ENCODE measurements at places on chromosomes 2 and 18.

GRCh38 chr2:181660181-181660580 lies 3.3 kb upstream of the CERKL start:
- DNase-seq, result peak; percentile 4

- DNase-seq, result no peak
Observed at GRCh38 chr2:211347328-211347727, 790.9 kb downstream of the CPS1 start.

DNA sequence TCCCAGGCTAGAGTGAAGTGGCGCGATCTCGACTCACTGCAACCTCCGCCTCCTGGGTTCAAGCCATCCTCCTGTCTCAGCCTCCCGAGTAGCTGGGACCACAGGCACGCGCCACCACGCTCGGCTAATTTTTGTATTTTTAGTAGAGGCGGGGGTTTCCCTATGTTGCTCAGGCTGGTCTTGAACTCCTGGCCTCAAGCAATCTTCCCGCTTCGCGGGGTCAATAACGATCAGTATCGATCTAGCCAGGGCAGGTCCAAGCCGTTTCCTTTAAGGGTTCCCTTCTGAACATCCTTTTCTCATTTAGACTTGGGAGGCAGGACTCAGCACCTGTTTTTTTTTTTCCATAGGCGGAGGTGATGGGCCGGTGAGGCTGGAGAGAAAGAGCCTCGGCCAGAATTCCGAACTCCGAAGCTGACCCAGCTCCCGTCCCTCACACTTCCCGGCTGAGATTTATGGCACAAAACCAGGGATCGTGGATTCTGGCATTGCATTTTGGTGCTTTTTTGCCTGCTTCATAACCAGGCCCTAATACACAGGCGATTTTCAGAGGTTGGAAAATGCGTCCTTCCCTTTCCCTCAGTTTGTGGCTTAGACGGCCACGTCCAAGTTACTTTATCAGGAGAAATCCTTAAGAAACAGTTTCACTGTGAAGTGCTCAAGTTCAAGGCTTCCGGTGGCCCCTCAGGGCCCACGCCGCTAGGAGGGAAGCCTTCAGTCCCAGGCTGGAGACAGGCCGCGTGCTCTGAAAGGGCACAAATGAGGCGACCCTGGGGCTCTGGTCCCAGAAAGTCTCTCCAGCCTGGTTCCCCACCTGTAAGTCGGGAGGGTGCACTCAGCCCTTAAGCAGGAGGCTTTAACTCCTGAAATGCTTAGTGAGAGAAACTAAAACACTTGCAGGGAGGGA lies 998 bp upstream of the SLC66A3 start:
- DNase-seq, result no peak

DNA sequence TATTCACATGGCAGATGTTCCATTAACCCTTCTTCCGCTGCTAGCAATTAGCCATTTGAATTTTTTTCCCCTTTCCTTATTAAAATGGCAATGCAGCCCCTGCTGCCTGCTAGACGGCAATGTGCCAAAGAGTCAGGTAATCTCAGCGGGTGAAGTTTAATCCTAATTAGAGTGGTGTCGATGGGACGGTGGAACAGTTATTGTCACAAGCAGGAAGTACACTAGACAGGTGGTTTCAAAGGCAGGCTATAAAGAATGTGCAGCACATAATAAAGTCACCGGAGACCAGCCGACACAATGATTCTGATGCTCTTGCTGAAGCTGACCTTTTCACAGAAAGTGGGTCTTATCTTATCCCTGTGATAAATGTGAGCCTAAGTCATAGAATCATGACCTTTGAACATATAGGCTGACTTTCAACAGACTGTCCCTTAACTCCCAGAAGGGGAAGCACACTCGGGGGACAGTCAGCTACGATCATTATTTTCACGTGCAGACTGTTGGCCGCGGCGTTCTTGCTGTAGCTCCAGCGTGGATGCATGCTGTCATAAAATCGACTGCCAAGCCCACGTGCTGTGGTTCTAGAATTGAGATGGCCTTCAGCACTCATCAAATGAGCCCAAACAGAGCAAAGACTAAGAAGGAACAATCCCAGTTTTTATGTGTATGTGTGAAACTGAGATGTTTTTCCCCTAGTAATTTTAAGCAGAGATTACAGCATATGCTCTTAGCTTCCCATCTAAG lies 926.2 kb upstream of the SOX11 start:
- no peak for DNase-seq
